ENCODE measurements at places on chromosomes 4 and X. TPM values are rescaled to one million over a fixed set of nuclear protein-coding genes. Genes with fewer than 3 reads are reported as not detected.

LONRF3 gene
- 14.3 TPM for total RNA-seq

BGN gene
- 16.6 TPM for total RNA-seq

LNX1 gene
- total RNA-seq, result 9.0 TPM

MYOZ2 gene
- 0.50 TPM for total RNA-seq

RTL9 gene
- total RNA-seq, result 0.17 TPM

VCX3B gene
- not detected for total RNA-seq

TCEAL2 gene
- 24.2 TPM for total RNA-seq

CTAG2 gene
- total RNA-seq, result not detected

MND1 gene
- not detected for total RNA-seq

STARD8 gene
- total RNA-seq, result 11.2 TPM

DNA sequence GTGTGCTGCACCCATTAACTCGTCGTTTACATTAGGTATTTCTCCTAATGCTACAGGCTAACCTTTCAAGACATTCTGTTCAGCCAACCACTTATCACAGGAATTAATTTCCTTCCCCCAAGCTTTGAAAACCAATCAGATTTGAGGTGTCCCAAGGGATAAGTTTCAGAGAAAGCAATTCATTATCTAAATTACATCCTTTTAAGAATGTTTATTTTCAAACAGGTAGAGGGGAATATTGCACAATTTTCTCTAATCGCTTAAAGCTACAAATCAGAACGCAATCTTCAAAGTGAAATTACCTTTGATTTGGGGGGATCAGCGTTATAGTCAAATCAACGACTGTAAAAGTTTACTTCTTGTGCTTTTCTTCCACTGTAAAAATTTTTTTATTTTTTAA is 1.6 kb downstream of the CLOCK start:
- DNase-seq, result no peak
- H3K27me3 ChIP-seq, result no peaks in the 10 kb centered on the region
- peak overlapping the region; percentile 100 for H3K27ac ChIP-seq
- H3K4me1 ChIP-seq, result peaks cover 34% of the 10 kb centered on the region
- peak overlapping the region; percentile 100 for H3K4me3 ChIP-seq

DNA sequence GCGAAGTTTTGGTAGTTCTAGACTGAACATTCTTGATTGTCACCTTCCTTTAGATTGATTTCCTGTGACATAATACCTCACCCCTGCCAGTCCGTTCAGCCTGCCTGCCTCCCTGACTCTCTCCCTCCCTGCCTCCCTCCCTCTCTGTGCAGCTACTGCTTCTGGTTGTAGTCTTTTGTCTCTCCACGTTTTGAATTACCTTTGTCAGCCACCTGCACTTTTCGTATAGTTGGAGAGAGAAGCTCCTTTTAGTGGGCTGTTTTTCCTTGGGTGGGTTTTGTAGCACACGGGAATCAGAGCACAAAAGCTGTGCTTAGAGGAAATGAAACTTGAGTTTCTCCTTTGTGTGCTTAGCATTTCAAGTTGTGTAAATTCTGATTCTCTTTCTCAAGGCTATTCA is 32.6 kb upstream of the MSMO1 start:
- no peak overlapping the region for H3K27ac ChIP-seq
- H3K36me3 ChIP-seq, result peaks cover 4% of the 10 kb centered on the region
- no peak for DNase-seq
- H3K27me3 ChIP-seq, result no peaks in the 10 kb centered on the region

DNA sequence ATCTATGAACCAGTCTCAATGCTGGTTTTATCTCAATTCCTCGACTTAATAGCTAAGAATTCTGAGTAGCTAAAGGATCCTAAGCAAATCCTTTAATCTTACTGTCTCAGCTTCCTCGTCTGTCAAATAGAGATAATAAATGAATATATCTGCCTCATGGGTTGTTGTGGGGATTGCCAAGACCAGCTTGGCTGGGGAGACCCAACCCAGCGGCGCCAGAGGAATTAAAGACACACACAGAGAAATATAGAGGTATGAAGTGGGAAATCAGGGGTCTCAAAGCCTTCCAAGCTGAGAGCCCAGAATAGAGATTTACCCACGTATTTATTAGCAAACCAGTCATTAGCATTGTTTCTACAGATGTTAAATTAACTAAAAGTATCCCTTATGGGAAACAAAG is 41.9 kb downstream of the SLC34A2 start:
- H3K27ac ChIP-seq, result no peak overlapping the region
- H3K4me3 ChIP-seq, result no peak overlapping the region
- DNase-seq, result no peak
- no peaks in the 10 kb centered on the region for H3K27me3 ChIP-seq
- no peaks in the 10 kb centered on the region for H3K4me1 ChIP-seq

GRCh38 chr4:87377816-87378215 is 13.2 kb downstream of the HSD17B11 start:
- no peaks in the 10 kb centered on the region for H3K27me3 ChIP-seq
- DNase-seq, result no peak
- no peak overlapping the region for H3K27ac ChIP-seq
- H3K4me3 ChIP-seq, result no peak overlapping the region
- peaks cover 15% of the 10 kb centered on the region for H3K36me3 ChIP-seq

- H3K27me3 ChIP-seq, result no peaks in the 10 kb centered on the region
- H3K27ac ChIP-seq, result no peak overlapping the region
- H3K4me3 ChIP-seq, result no peak overlapping the region
- DNase-seq, result no peak
Observed at GRCh38 chrX:101450085-101450484, 35.2 kb upstream of the ARMCX4 start.

DNA sequence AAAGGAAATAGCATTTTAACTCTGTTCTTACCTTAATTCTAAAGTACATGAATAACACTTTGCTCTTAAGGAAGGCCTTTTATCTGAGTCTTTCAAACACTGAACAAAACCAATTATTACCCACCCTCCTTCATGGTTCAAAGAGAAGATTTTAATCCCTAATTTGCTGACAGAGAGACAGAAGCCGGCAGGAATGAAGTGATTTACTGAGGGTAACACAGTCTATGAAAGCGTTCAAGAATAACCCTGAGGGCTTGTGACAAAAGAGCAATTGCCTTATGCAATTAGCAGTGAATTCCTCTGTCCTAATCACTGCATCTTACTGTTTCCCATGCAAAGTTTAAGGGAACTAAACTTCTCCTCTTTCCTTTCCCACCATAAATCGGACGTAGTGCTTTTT is 144.1 kb downstream of the PACRGL start:
- H3K4me3 ChIP-seq, result no peak overlapping the region
- H3K27me3 ChIP-seq, result no peaks in the 10 kb centered on the region
- no peak overlapping the region for H3K27ac ChIP-seq
- H3K4me1 ChIP-seq, result peaks cover 3% of the 10 kb centered on the region

DNA sequence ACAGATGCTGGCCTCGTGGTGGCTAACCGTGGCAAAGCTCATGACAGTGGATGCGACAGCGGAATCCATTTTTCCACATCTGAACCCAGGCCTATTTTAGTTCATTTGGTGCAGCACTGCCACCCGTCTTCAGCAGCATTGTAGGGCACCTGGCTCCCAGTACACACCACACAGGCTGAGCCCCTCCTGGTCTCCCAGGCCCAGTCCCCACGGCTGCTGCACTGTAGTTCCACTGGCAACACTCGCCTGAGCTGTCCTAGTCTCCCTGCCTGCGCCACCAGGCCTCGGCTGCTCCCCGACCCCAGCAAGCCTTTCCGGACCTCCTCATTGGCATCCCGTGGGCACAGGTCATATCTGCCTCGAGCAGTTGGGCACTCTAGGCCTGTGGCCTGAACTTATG is 76.2 kb downstream of the MTMR1 start:
- H3K4me1 ChIP-seq, result peaks cover 12% of the 10 kb centered on the region
- no peaks in the 10 kb centered on the region for H3K36me3 ChIP-seq
- no peak overlapping the region for H3K4me3 ChIP-seq
- no peak overlapping the region for H3K27ac ChIP-seq

GRCh38 chrX:136525738-136526606 is 6.0 kb upstream of the VGLL1 start:
- H3K4me1 ChIP-seq, result peaks cover 15% of the 10 kb centered on the region
- no peak for DNase-seq
- peak overlapping the region; percentile 72 for H3K27ac ChIP-seq
- no peaks in the 10 kb centered on the region for H3K36me3 ChIP-seq
- no peaks in the 10 kb centered on the region for H3K27me3 ChIP-seq

- no peaks in the 10 kb centered on the region for H3K27me3 ChIP-seq
- H3K27ac ChIP-seq, result peak within 1 kb of the TSS; percentile 90
- no peaks in the 10 kb centered on the region for H3K4me1 ChIP-seq
- H3K36me3 ChIP-seq, result no peaks in the 10 kb centered on the region
- no peak for DNase-seq
Observed at GRCh38 chrX:34656842-34657725, at the start of gene TMEM47. Gene TMEM47 (minus strand): TSS chrX:34657285. CDS start chrX:34657029, 256 bp downstream.

- no peaks in the 10 kb centered on the region for H3K27me3 ChIP-seq
- peaks cover 16% of the 10 kb centered on the region for H3K36me3 ChIP-seq
- H3K4me1 ChIP-seq, result peaks cover 23% of the 10 kb centered on the region
- no peak overlapping the region for H3K27ac ChIP-seq
- H3K4me3 ChIP-seq, result no peak overlapping the region
Observed at GRCh38 chr4:76311896-76312331, 5.4 kb downstream of the STBD1 start.

- H3K27me3 ChIP-seq, result peaks cover 20% of the 10 kb centered on the region
- H3K36me3 ChIP-seq, result no peaks in the 10 kb centered on the region
- DNase-seq, result no peak
- peak overlapping the region; percentile 53 for H3K4me3 ChIP-seq
Observed at GRCh38 chr4:133147286-133147821, 1.7 kb upstream of the PCDH10 start.

DNA sequence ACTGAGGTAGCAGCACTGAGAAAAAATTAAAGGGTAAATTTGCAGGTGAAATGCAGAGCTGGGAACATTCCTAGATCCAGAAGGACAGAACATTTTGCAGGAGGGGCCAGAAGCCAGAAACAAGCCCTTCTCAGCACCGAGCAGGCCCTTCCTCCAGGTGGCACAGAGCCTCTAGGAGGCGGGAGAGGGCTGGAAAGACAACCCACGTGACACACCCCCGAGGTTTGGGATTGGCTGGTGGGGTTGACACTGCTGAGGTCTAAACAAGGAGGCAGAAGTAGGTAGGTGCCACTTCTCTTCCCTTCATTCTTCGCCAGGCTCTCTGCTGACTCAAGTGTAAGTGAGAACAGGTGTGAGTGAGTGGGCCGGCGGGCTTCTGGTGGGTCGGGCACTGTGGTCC is at the start of gene PAGE4:
Gene PAGE4 (plus strand): TSS at position 288 of the 400 bp plus-strand sequence. CDS start 1,126 bp downstream, outside the sequence.
- no peaks in the 10 kb centered on the region for H3K4me1 ChIP-seq
- H3K27me3 ChIP-seq, result peaks cover 3% of the 10 kb centered on the region
- no peak within 1 kb of the TSS for H3K27ac ChIP-seq
- H3K4me3 ChIP-seq, result no peak within 1 kb of the TSS

DNA sequence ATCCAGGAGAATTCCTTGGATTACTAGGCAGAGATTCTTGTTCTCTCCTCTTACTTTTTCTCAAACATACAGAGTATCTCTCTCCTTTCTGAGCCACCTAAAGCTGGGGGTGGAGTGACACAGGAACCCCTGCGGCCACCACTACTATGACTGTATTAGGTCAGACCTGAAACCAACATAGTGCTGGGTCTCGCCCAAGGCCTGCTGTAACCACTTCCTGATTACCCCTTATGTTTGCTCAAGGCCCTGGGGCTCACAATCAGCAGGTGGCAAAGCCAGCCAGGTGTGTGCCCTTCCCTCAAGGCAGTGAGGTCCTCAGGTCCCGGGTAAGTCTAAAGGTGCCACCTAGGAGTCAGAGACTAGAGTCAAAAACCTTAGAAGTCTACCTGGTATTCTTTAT is 166.4 kb downstream of the PARM1 start:
- no peak for DNase-seq
- H3K4me1 ChIP-seq, result no peaks in the 10 kb centered on the region
- no peak overlapping the region for H3K4me3 ChIP-seq
- no peaks in the 10 kb centered on the region for H3K36me3 ChIP-seq
- no peaks in the 10 kb centered on the region for H3K27me3 ChIP-seq

DNA sequence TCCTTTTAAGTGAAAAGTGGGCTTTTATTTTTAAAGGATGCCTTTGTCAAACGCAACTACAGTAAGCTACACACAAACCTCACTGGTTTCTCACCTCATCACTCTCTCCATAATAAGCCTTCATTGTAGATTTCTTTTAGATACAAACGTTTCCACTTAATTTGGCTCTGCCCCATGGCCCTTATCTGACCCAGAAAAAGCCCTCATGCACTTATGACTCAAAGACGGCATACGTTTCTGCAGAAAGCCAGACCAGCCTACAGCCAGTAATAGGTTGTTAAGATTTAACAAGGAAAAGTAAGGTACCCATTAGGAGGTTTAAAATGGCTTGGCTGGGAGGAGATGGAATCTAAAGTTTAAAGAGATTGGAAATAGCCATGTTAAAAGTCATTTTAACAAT is 914.6 kb upstream of the INTU start:
- no peak for DNase-seq
- no peak overlapping the region for H3K4me3 ChIP-seq
- no peaks in the 10 kb centered on the region for H3K36me3 ChIP-seq
- H3K27me3 ChIP-seq, result no peaks in the 10 kb centered on the region
- no peaks in the 10 kb centered on the region for H3K4me1 ChIP-seq

- H3K4me3 ChIP-seq, result no peak overlapping the region
- DNase-seq, result no peak
- H3K4me1 ChIP-seq, result no peaks in the 10 kb centered on the region
- no peaks in the 10 kb centered on the region for H3K27me3 ChIP-seq
Observed at GRCh38 chrX:148600131-148600530, 99.7 kb downstream of the AFF2 start.

DNA sequence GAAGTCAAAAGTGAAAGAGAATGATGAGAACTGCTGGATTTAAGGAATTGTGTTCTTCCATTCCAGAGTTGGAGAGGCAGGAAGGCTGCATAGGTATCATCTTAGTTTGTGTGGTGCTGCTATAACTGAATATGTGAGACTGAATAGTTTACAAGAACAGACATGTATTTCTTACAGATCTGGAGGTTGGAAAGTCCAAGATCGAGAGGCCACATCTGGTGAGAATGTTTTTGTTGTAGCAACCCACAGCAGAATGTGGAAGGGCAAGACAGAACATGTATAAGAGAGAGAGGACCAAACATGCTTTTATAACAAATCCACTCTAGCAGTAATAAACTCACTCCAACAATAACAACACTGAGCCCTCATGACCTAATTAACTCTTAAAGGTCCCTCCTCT is 408.6 kb downstream of the FAM47B start:
- H3K27me3 ChIP-seq, result no peaks in the 10 kb centered on the region
- no peaks in the 10 kb centered on the region for H3K36me3 ChIP-seq
- H3K27ac ChIP-seq, result no peak overlapping the region
- no peaks in the 10 kb centered on the region for H3K4me1 ChIP-seq

- H3K27ac ChIP-seq, result no peak overlapping the region
- no peaks in the 10 kb centered on the region for H3K4me1 ChIP-seq
- no peak overlapping the region for H3K4me3 ChIP-seq
- H3K36me3 ChIP-seq, result no peaks in the 10 kb centered on the region
Observed at GRCh38 chrX:36640232-36640631, 367.9 kb upstream of the FAM47C start.

- DNase-seq, result peak; percentile 91
- no peaks in the 10 kb centered on the region for H3K36me3 ChIP-seq
- no peak overlapping the region for H3K4me3 ChIP-seq
- no peaks in the 10 kb centered on the region for H3K27me3 ChIP-seq
- peak overlapping the region; percentile 86 for H3K27ac ChIP-seq
- H3K4me1 ChIP-seq, result peaks cover 63% of the 10 kb centered on the region
Observed at GRCh38 chr4:185566425-185566824, 31.1 kb upstream of the PDLIM3 start.

DNA sequence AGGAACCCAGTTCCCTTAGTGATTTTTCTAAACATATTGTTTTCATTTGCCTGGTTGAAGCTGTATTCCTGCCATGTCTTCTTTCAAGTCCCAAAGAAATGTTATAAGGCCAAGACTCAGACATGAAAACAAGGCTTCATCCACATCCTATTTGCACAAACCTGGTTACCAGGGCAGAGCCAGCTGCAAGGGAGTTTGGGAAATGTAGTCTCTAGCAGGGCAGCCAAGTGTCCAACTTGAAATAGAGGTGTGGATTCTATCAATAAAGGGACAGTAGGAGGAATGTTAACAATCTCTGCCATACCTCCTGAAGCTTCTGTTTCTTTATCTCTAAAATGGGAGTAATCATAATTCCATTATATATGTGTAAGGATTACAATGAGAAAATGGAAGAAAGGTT is 56.6 kb downstream of the INTS12 start:
- H3K36me3 ChIP-seq, result no peaks in the 10 kb centered on the region
- no peak for DNase-seq
- H3K4me3 ChIP-seq, result no peak overlapping the region

All from esophagus muscularis mucosa (tissue), 4 donors.